ENCODE measurements at places on chromosomes 5 and 9.

GRCh38 chr9:94479757-94480156 is 75.1 kb upstream of the PCAT7 start:
- no peak for DNase-seq

DNA sequence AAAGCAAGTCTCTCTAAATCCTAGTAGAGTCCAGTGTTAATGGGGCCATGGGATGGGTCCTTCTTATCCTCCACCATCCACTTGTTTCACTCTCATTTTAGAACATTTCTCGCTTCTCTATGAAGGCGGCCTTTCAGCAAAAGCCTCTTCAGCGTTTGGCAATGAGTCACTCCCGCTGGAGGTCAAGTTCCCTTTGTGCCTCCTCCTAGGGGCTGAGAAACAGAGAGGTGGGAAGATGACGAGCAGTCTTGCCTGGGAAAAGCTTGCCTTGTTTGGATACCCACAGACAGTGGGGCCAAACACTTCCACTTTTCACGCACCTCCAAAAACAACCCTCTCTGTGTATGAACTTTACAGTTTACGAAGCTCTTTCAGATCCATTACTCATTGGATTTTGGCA is 168.8 kb downstream of the GABBR2 start:
- DNase-seq, result peak; percentile 18

DNA sequence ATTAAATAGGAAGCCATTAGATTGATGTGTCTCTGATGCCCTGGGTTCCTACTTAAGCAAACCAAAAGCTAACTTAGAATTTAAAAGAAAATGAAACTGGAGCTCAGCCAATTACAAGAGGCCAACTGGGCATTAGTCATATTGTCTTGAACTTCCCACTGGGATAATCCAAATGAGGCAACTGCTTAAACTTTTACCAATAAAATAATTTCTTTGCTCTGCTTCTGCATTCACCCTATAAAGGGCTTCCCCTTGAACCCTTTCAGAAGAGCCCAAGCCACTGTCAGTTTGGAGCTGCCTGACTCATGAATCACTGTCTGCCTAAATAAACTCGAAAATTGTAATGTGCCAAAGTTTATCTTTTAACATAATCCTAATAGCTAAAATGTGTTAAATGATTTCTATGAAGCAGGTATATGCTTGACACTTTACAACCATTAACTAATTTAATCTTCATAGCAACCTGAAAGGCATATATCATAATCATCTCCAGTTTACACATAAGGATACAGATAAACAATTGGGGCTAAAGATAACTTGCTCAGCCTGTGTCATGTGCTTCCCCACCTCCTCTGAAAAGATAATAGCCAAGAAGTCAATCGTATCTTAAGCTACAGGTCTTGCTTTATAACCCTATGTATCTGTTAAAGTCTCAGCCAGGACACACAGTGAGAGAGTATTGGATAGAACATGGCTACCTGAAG is 11.5 kb downstream of the GPR150 start:
- DNase-seq, result peak; percentile 88

DNA sequence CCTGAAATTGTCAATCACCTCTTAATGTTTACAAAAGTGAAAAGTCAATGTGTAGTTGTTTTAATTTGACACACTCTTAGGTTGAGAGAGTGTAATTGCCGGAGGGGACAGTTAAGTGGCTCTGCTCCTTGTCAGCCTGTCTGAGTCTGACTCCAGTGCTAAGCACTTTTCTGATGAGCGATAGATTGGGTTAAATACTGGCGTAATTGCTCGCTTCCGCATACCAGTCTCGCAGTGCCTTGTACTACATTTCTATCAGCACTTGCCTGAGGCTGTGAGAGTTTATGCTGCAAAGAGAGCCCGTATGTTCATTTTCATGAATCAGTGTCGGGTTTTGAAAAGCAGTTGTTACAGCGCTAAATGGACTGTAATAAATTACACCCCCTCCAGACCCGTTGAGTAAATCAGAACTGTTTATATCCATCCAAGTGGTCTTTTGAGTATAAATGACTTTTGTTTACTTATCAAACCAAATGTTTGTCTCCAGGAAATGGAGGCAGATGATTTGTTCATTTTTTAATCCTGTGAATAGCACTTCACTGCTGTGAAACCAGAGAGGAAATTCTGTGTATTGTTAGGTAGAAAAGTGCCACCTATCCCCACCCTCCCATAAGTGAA is 41.0 kb upstream of the DMRT3 start:
- no peak for DNase-seq

- peak; percentile 74 for DNase-seq
Observed at GRCh38 chr9:116646661-116647514, 40.2 kb upstream of the TRIM32 start.

- DNase-seq, result peak; percentile 72
Observed at GRCh38 chr5:180034564-180034963, 37.0 kb downstream of the RNF130 start.

GRCh38 chr9:13992138-13993088 is 321.5 kb downstream of the NFIB start:
- DNase-seq, result peak; percentile 25

- no peak for DNase-seq
Observed at GRCh38 chr5:107979900-107980299, 309.2 kb upstream of the EFNA5 start.

GRCh38 chr9:109689701-109690100 is 90.3 kb upstream of the PALM2AKAP2 start:
- DNase-seq, result no peak

DNA sequence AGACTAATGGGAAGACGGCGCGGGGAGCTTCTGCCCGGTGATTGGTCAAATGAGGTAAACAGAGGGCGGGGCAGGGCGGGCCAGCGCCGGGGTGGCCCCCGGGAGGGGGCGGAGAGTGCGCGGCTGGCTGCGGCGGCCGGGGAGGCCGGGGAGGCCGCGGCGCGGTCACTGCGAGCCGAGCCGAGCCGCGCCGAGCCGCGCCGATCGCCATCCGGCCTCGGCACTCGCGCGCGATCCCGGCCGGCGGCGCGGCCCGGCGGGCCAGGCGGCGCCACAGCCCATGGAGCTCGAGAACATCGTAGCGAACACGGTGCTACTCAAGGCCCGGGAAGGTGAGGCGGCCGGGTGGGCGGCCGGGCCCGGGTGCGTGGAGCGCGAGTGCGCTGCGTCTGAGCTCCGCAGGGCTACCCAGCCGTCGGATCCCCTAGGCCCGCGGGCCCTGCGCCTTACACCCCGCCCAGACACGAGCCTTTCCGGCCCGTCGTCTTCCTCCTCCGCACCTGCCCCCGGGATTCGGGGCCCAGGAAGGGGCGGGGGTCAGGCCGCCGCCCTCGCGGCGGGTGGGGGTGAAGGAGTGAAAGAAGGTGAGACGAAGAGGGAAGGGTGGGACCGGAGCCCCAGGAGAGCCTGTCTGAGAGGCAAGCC is at the start of gene GRK6:
Gene GRK6, plus strand, starts transcription at position 111 of the 645 bp plus-strand sequence. Its CDS starts 170 bp downstream, at position 281.
- DNase-seq, result no peak

DNA sequence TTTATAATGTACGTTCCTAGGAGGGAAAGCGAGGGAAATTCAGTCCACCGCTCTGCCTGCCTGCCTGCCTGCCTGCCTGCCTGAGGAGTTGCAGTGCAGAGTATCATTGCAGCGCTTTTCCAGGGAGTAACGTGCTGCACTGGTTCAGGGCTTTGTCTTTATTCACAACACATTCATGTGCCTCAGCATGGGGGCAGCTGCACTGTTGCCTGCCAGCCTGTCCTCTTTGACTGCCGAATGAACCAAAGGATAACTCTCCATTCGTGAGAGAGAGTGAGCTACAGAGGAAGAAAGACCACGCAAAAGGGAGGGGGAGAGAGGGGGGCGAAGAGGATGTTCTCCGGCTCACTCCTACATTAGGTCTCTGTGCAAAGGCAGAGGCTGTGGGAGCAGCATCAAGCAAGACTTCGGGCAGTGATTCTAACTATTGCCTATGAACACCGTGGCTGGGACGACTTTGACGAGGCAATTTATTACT is 791.2 kb downstream of the MAT2B start:
- peak; percentile 43 for DNase-seq

- DNase-seq, result no peak
Observed at GRCh38 chr9:136172412-136173079, 32.4 kb downstream of the LHX3 start.

GRCh38 chr5:159469496-159470372 is 139.4 kb upstream of the IL12B start:
- no peak for DNase-seq

- DNase-seq, result peak; percentile 97
Observed at GRCh38 chr5:149320791-149321330, 24.4 kb upstream of the GRPEL2 start.

DNA sequence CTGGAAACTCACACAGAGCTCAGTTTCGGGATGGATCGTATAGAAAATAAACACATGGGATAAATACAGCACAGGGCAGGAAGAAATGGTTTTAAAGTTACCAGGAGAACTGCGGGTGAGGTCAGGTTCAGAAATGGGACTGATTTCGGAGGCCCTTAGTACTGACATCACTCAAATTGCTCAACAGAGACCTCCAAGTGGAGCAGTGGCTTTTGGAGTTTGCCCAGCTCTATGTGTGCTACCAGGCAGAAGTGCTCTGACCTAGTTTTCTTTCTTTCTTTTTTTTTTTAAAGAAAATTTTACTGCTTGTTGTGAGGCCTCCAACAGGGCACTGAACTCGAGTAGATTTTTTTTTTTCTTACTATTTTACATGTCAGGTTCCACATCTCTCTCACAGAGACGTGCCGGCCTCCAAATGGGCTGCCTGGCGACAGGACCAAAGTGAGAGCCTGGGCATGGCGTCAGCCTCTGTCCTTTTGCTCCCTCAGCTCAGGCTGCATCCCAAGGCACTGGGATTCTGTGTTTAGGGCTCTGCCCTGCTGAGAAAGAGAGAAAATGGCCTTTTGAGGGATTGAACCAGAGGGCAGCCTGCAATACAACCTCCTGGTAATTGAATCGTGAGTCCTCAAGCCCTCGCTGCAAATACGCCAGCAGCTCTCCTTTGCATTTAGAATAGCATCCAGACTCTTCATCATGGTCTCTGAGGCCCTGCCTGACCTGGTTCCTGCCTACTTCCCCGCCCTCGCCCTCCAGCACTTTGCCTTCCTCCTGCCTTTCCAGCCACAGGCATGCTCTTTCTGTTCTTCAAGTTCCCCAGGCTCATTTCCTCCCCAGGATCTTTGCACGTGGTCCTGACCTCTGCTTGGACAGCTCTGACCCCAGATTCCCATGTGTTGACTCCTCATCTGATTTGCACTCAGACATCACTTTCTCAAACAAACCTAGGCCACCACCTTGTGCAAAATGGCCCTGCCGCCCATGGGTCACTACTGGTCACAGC is 173.5 kb downstream of the FGF1 start:
- DNase-seq, result peak; percentile 62

- DNase-seq, result no peak
Observed at GRCh38 chr5:157864067-157864466, 5.1 kb upstream of the CLINT1 start.

- no peak for DNase-seq
Observed at GRCh38 chr9:134384811-134385479, 58.7 kb downstream of the RXRA start.

- no peak for DNase-seq
Observed at GRCh38 chr9:109214414-109214813, 47.4 kb upstream of the FRRS1L start.

- no peak for DNase-seq
Observed at GRCh38 chr5:6551287-6551954, 81.4 kb downstream of the NSUN2 start.

GRCh38 chr9:2359891-2360471 is 261.6 kb upstream of the VLDLR start:
- no peak for DNase-seq

All from cardiac fibroblast (primary cell).